ENCODE measurements at places on chromosomes 7 and 10.

DNA sequence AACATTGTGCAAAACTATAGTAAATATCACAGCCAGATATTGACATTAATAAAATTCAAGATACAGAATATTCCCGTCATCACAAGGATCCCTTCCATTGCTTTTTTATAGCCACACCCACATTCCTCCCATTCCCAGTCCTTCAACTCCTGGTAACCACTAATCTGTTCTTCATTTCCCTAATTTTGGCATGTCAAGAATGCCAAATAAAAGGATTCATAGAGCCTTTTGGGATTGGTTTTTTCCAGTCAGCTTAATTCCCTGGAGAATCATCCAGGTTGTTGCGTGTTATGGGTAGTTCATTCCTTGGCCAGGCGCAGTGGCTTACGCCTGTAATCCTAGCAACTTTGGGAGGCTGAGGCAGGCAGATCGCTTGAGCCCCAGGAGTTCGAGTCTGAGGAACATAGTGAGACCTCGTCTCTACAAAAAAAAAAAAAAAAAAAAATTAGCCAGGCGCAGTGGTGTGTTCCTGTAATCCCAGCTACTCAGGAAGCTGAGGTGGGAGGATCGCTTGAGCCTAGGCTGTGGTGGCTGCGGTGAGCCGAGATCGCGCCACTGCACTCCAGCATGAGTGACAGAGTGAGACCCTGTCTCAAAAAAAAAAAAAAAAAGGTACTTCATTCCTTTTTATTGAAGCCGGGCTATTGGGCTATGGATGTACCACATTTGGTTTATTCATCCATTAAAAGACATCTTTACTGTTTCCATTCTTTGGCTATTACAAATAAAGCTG, 2.7 kb downstream of the OGDH start:
- no peak for DNase-seq

DNA sequence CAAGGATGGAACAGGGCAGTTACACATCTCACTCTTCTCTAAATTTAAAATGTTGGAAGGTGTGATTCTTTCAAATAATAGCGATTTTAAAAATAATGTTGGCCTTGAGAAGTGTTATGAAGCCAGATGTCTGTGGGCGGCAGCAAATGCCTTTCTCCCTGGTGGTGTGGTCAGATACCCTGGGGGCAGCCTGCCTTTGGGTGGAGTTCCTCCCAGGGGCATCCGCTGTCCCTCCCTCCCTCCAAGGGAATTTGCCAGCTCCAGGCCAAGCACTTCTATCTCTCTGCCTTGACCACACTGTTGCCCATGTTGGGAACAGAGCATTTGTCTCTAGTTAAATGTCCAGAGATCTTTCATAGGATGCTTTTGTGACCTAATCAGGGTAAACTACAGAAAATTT, 121.4 kb downstream of the POU6F2 start:
- no peak for DNase-seq

DNA sequence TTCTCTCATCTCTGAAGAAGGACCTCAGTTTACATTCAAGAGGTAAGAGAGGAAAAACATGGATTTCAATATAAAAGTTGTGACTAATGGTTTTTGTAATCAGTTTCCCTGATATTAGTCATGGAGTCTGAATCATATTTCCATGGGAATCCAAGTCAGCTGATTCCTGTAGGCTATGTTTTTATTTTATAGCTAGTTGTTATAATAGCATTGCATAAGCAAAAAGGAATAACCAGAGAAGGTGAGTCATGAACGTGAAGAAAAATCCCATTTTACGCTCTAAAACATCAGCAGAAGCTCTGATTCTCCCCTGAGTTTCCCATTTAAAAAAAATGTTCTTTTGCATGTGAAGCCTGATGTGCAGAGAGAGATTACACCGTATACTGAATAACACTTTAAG, 299.3 kb downstream of the SFMBT2 start:
- DNase-seq, result no peak

DNA sequence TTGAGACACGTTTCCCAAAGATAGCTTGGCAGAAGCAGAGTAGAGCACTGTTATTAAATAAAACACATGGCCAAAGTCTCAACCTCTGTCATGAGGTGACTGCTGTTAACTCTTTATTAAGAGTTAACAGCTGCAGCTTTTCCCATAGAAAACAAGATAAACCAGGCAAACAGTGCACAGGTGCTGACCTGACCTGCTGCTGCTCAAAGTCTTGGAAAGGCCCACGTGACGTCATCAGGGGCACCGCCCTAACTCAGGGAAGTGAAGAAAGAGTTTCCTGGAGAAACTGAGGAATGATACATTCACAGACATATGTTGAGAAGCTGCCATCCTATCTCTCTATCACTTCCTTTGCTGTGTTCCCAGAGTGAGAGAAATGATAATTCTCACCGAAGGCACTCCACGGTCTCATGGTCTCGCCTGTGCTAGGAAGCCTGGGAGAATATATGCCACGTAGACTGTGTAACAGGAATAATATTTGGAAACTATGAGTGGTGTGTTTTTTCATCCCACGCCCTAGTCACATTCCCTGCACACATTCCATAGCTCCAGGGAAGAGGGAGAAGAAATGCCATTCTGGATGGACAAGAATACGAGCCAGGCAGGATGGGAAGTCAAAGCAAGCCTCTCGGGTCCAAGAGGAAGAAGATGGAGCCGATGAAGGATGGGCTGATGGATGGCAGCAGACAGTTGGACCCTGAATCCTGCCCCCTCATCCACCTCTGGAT, 146.2 kb upstream of the NFE2L3 start:
- DNase-seq, result no peak

GRCh38 chr7:28804990-28805389, 153.1 kb downstream of the TRIL start:
- DNase-seq, result no peak

DNA sequence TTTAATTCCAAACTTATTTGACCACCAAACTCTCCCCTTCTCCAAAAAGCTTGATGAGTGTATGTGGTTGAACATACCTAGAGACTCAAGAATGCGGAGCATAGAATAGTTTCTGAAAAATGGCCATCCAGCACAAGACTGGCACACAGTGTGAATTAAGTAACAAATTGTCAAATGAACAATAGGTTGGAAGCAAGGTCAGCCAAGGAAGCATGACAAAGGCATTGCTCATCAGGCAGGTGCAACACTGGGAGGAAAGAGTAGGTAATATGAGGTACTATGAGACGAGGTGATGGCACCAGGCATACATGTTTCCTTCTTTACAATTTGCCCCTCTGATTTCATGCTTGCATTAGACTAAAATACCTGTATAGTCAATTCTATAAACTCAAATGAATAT, 73.7 kb downstream of the DKK1 start:
- DNase-seq, result no peak

DNA sequence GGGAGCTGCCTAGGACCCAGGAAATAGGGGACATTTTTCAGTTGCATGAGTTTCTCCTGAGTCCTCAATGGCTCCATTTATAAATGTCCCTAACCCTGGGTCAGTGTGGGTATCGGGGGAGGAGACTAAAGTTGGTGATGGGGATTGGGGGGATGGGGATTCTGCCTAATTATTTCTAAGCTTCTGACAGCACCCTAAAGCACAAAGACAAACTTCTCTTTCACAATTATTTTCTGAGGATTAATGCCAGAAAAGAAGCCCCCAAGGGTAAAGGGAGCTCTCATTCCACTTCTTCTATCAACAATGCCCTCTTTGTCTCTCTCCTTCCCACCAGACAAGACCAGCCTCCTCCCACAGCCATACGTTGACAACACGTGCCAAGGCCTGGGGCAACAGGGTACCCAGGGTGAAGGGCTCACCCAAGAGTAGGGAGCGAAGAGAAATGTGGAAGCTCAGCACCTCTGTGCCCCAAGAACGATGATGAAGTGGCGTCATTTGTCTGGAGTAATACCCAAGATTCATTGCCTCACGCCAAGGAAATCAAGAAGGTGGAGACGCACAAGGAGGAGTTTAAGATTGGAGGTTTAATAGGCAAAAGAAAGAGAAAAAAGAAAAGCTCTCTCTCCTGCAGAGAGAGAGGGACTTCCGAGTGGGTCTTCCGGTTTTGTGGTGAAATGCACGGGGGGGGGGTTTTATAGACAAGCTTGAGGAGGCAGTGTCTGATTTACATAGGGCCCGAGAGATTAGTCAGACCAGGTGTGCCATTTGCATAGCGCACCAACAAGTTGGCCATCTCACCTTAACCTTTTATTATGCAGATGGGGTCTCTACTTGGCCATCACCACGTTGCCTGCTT, 14.4 kb upstream of the GJC3 start:
- no peak for DNase-seq

- DNase-seq, result no peak
Observed at GRCh38 chr7:83794829-83795228, 145.9 kb upstream of the SEMA3E start.

DNA sequence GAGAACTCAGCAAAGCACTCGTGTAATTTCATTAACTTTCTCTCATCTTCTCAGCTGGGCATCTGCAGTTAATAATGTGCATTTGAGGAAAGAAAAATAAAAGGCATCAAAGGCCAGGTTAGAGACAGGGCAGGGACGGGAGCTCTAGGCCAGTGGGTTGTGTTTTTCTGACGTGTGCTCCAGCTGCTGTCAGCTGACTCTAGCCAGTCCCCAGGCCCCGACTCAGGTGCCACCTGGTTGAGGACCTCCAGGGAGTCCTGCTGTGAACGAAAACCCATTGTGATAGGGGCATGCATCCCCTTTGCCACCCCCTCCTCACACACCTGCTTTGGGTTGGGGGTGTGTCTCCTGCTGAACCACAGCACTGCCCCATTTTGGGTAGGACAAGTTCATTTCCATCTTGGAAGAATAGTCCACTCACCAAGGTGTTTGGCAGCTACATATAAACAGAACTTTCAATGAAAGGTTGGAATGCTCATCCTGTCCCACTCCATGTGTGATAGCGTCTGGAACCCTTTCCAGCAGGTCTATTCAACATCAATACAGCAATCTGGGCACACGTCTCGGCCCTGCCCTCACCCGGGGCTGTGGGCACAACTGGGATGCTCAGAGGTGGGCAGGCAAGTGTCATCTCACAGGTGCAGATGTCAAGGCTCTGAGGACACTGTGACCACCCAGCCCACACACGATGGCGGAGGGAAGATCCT, 146.1 kb upstream of the FAM20C start:
- no peak for DNase-seq

DNA sequence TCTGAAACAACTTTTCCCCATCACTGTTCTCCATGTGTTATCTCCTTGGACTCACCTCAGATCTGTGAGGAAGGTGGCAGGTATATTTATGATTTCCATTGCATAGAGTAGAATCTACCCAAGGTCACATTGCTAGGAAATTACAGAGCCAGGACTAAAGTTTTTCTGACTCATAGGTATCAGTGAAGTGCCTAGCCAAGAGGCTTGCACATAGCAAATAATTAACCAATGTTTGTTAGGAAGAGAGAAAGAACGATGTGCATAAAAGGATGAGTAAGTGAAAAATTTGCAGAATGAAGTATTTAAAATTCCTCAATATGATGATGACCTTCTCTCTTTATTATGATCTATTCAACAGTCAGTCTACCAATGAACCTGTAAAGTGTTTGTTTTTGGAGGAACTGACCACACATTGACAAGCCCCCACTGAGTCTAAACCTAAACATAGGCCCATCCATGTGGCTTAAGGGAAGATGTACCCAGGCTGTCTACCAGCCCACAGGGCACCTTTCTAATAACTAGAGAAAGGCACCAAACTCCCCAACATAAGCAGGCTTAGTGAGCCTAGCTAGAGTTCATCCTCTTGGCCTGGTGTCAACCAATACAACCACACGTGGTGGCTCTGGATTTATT, 252.9 kb upstream of the ZMIZ1 start:
- DNase-seq, result no peak

DNA sequence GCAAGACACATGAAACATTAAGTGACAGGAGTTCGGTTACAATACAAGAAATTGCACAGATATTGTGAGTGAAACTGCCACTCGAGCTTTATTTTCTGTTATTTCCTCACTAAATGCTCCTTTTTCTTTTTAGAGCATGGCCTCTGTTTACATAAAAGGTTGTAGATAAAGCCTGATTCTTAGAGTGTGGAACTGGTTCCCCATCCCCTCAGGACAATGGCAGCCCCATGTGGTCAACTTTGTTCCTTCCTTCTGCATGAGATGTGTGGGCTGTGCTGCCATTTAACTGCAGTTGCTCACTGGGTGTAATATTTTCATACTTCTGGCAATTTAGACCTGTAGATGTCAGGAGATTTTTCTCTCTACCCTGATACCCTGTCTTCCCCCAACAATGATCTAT, 70.2 kb downstream of the LRGUK start:
- no peak for DNase-seq

- DNase-seq, result no peak
Observed at GRCh38 chr10:34567659-34568253, 247.3 kb downstream of the PARD3 start.

DNA sequence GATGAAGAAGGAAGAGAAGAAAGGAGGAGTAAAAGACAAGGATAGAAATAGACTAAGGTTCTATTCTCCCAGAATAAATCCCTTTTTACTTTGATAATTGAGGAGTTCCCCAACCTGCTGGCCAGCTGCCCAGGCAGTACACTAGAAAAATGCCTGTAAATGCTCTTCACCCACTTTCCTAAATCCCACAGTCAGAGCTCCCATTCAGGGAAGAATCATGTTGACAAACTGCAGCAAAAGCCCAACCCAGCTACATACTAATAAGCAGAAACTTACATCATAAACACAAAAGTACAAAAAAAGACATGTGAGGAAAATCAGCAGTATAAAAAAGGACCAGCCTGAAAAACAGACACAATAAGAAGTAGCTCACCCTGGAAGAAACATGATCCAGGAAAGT, 15.8 kb upstream of the KDM7A start:
- no peak for DNase-seq

DNA sequence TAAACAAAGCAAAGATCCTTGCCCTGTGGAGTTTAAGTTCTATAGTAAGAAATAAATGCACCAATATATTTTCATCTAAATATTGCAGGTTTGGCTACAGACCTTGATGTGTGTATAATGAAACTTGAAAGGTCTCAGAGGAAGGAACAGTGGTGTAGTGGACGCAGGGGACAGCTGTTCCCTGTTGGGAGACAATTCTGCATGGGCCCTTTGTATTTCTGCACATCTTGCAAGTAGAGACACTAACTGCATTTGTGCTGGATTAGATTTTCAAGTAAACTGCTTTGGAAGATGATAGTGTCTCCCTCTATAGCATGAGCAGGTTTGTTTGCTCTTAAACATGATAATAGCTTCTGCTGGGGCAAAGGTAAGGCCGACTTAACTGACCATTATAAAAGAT, 57.5 kb upstream of the FAM133B start:
- no peak for DNase-seq

DNA sequence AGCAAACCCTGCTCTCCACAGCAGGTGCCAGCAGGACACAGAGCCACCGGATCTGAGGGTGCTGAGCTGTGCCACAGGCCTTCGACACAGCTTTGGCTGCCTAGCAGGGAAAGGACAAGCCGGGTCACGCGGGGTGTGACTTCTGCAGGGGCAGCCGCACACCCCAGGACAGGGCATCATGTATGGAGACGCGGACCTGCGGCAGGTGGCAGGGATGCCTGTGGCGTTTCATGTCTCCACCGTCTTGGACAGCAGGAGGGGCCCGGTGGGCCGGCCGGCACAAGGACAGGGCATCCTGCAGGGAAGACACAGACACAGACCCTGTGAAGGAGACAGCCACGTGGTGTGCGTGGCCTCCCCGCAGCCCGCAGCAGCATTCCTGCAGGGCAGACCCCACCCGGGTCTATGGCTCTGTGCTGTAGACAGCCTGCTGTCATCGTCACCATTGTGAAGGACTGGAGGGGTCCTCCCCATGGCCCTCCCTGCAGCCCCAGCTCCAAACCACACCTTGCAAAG, 109.2 kb downstream of the PDGFA start:
- DNase-seq, result no peak
